Omental fat pad (tissue), 4 donors: ENCODE measurements at places on chromosomes 4 and X.

DNA sequence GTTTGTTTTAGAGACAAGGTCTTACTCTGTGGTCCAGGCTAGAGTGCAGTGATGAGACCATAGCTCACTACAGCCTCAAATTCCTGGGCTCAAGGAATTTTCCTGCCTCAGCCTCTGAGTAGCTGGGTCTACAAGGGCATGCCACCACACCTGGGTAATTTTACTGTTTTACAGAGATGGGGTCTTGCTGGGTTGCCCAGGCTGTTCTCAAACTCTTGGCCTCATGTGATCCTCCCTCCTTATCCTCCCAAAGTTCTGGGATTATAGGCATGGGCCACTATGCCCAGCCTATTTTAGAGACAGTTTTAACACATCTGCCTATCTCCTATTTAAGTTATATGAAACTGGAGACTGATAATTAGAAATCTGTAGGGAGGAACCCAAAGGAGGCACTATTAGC lies 53.8 kb downstream of the SPRY1 start:
- DNase-seq = no peak

DNA sequence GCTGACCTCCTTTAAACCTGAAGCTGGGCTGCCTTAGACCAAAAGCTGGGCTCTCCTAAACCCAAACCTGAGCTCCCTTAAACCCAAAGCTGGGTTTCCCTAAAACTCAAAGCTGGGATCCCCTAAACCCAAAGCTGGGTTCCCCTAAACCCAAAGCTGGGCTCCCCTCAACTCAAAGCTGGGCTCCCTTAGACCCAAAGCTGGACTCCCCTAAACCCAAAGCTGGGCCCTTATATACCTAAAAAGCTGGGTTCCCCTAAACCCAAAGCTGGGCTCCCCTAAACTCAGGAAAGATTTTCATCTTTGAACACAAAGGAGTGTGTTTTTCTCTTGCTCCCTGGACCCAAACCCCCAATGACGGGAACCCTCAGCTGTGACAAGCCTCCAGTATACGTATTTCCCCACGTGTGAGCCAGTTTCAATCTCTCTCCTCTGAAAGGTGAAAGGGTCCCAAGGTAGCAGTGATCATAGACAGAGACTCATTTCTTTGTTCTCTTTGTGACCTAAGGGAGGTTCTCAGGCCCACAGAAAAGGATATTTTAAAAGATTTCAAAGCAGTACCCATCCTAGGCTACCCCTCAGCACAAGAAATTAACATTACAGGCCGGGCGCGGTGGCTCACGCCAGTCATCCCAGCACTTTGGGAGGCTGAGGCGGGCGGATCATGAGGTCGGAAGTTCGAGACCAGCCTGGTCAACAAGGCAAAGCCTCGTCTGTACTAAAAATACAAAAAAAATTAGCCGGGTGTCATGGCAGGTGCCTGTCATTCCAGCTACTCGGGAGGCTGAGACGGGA lies 31.3 kb upstream of the ASMTL start:
- DNase-seq = no peak

DNA sequence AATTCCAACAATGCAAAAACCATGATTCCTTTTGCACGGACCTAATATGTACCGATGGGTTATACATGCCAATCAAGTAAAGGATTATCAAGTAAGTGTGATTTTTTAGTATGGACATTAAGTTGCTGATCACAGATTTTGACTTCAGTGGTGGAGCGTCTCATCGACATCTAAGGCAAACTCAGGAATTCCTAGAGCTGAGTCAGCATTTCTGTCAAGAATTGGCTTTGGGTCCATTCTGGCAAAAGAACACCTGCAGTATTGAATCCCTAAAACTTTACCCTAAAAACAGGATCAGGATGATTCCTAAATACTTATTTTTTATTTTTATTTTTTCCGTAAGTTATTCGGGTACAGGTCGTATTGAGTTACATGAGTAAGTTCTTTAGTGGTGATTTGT lies 83.6 kb downstream of the HPGD start:
- DNase-seq = no peak

GRCh38 chr4:186227744-186228513 lies 622 bp downstream of the KLKB1 start:
- no peak for DNase-seq

- no peak for DNase-seq
Measured at GRCh38 chrX:3232262-3232923, 114.1 kb downstream of the MXRA5 start.

DNA sequence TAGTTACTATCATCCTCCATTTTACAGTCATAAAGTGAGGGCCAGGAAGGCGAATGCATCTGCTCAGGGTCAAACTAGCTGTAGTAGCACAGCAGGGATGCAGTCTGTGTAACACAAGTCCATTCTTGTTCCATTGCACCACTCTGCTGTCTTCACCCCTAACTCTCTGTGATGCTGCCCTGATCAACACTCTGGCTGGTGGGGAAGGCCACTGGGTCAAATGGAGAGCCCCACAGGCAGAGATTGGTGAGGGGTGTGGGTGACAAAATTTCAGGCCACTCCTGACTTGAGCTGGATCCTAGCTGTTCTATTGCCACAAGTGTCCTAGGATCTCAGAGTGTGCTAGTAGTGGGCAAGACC lies 136.5 kb downstream of the PJA1 start:
- DNase-seq = no peak

DNA sequence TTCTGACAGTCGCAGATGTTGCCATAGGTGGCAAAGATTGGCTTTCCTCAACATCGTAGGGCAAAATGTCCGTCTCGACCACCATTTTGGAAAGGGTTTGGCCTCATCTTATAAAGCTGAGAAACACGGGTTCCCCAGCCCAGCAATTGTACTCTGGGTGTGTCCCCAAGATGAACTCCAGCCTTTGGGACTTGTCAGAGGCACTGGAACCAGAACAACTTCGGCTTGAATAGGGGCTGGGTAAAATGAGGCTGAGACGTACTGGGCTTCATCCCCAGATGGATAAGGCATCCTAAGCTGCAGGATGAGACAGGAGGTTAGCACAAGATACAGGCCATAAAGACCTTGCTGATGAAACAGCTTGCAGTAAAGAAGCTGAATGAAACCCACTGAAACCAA lies 151.9 kb downstream of the CRLF2 start:
- DNase-seq = no peak
